Left renal pelvis (tissue), 4 donors: ENCODE measurements at places on chromosomes 7 and 10.

GRCh38 chr7:26376175-26376917 is 84.7 kb downstream of the SNX10 start:
- no peak for DNase-seq

DNA sequence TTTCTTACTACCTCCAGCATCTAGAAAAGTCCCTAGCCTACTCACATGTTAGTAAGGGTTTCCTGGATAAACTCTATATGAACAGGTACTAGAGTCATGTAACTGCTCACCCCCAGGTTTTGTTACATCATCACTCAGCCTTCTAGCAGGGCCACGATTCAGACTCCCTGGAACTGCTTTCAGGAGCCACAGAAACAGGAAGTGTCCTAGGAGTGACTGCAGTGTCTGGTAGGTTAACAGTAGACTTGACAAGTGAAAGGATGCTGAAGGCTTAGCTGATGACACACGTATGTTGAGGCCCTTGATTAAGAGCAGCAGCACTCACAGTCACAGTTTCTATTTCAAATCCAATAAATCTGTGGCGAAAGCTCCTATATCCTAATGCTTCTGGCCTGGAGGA is 101.2 kb downstream of the DNMBP start:
- DNase-seq, result no peak

- DNase-seq, result no peak
These were observed 590.6 kb upstream of the C7orf33 start for GRCh38 chr7:147999962-148000361.

- DNase-seq, result no peak
These were observed 361.4 kb downstream of the KIF20B start for GRCh38 chr10:90062786-90063185.

DNA sequence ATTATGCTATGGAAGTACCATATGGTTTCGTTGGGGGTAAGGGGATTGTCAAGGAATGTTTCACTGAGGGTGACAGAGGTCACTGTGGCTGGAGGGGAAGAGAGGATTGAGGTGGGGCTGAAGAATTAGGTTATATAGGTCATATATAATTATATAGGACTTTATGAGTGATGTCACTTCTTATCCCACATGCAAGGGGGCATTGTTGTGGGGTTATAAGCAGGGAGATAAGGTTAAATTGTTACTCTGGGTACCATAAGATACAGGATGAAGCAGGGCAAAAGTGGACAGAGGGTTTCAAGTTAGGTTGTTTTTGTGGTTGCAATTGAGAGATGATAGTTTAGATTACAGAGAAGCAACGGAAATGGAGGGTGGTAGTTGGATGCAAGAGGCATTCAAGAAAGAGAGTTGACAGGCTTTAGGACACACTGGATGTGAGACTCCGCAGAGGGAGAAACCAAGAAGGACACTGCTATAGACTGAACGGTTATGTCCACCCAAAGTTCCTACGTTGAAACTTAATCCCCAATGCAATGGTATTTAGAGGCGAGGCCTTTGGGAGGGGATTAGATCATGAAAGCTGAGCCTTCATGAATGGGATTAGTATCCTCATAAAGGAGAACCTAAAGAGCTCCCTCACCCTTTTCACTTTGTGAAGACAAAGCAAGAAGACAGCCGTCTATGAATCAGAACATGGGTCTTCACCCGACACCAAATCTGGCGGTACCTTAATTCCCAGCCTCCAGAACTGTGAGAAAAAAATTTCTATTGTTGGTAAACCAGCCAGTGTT is 7.0 kb upstream of the PRR15 start:
- no peak for DNase-seq

DNA sequence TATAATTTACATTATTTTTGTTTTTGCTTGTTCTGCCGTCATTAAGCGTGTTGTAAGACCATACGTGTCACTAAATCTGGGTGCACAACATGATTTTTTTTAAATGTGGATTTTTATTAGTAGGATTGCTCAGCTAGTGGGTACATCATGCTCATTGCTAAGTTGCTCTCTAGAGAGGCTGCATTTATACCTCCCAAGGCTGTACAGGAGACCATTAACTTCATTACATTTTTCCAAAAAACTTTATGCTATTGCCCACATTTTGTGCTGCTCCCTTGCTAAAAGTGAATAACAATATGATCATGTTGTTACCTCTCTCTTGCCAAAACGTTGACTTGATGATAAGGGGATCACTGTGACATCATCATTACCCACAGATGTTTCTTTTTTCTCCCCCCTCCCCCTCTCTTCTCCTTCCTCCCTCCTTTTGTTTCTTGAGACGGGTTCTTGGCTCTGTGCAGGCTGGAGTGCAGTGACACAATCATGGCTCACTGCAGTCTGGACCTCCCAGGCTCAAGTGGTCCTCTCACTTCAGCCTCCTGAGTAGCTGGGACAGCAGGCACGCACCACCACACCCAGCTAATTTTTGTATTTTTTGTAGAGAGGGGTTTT is 65.1 kb downstream of the BMPR1A start:
- DNase-seq, result no peak

GRCh38 chr10:6119423-6119822 is 30.6 kb downstream of the RBM17 start:
- DNase-seq, result no peak

DNA sequence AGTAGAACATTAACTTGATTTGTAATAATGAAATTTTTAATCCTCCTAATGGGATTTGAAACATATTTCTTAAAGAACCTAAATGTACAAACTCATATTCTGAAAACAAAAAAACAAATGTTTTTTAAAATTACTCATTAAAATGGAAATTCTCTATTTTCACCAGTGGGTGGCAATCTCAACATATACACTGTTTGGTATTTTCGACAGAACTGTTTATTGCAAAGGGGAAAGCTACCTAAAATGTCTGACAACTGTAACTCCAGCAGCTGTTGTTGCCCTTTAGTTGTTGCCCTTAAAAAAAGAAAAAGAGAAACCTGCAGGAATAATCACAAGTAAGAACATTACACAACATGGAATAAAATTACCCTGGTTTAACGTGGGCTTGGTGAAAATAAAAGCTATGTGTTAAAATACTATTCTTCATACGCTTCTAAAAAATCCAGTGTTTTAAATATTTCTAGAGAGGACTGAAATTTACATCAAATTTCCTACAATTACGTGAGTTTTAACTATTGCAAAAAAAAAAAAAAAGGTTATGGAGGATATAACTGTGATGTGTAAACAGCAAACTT is 54.5 kb downstream of the COL1A2 start:
- DNase-seq, result no peak

DNA sequence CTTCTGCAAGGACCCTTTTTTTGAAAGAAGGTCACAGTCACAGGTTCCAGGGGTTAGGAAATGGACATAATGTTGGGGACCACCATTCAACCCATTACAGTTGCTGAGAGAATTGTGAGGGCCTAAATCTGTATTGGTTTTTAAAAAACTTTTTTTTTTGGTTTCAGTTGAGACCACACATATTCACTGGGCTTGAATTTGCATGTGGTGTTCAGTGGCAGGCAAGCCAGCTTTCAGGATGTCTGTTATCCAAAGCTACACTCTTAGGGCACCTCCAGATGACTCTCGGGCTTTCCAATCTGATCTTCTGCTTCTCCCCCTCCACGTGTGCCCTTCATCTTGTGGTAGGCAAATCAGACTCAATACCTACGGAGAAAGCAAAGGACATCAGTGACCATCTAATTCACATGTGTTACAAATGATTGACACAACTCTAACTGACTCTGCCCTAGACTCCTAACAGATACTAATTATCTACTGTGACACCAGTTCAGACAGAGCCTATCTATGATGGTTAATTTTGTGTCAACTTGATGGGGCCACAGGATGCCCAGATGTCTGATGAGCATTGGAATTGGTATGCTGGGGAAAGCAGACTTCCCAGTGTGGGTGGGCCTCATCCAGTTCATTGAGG is 93.3 kb upstream of the ELMO1 start:
- no peak for DNase-seq

- no peak for DNase-seq
These were observed 182.2 kb downstream of the CAMK1D start for GRCh38 chr10:12531305-12532220.

DNA sequence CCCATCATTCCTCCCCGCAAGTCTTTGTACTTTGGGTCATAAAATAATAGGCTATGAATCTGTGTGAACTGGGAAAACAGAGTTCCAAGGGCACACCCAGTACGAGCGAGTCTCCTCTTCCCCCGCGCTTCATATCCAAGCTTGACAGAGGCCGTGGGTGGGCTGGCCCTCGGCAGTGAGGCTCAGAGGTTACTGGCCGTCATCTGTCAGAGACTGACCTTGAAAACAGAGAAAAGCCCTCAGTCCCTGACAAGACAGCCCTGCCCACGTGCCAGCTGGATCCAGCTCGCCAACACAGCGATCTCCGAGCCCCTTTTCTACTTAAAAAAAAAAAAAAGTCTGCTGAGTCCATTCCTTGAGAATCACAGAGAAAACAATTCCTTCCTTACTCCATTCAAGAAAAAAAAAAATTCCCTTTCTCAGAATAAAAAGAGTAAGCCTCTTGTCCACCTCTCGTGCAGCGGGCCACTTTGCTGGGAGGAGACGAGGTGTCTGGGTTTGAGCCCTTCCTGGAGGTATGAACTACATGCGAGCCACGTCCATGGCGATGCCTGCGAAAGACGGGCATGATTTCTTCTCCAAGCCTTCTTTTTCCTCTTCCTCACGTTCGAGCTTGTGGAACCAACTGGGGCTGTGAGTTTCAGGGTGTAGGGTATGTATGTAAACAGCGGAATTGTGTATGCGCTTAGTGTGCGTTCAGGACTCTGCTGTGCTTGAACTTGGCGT is 744 bp upstream of the BICC1 start:
- DNase-seq, result no peak

- DNase-seq, result no peak
These were observed 155.6 kb downstream of the PPP1R3A start for GRCh38 chr7:113763226-113763625.

GRCh38 chr10:112815269-112816032 is 134.6 kb upstream of the TCF7L2 start:
- no peak for DNase-seq

- DNase-seq, result no peak
These were observed 258.4 kb upstream of the CACNA2D1 start for GRCh38 chr7:82701949-82702348.

GRCh38 chr10:122310311-122311050 is 39.4 kb downstream of the BTBD16 start:
- DNase-seq, result no peak

DNA sequence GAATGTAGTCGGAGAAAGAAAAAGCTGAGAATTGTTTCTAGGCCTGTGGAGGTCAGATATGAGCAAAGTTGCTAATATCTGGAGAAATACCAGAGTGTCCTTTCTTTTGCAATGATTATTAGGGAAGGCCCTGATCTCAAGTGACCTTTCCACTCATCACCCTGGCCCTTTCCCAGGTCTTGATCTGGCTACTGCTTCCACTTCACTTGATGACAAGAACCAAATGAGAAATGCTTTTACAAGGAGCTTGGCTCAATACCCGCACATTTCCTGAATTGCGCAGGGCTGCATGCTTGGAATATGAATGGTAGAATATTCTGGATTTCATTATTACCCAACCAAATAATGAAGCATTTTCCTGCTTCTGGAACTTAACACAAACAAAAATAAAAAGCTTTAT is 104.6 kb downstream of the ITGB8 start:
- no peak for DNase-seq

DNA sequence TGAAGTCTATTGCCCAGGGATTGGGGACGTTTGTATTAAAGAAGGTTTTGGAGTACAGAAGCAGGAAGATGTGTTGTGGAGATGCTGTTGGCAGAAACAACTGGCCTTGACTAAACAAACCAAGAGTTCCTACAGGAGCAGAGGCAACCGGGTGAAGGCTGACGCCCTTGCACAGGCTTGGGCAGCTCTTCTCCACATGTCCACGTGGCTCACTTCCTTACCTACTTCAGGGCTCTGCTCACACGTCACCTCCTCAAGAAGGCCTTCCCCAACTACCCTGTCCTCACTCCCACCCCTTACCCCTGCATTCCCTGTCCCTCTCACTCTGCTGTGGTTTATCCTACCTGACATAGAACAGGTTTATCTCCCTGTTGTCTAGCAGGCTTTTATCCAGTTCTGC is 59.9 kb upstream of the JAZF1 start:
- DNase-seq, result no peak

DNA sequence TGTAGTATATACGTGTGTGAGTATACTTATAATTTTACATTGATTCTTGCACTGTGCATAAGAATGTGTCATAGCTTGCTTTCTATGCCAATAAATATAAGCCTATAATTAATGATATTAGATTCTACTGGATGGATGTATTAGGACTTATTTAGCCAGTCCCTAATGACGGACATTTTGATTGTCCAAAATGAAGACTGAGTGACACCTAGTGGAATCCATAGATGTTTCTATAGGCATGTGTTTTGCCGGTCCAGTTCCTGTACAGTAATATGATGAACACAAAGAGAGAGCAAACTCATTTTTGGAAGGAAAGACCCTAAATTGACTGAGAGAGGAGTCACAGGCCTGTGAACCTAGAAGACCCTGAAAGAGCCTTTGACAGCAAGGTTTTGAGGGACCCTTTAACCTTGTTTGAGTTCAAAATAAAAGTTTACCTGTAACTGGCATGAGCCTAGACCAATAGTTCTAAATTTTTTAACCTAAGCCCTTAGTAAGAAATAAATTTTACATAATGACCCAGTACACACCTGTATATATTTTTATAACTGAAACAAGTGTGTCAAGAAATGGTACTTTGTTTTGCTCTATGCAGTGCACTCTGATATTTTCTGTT is 42.4 kb upstream of the AGBL3 start:
- DNase-seq, result no peak

DNA sequence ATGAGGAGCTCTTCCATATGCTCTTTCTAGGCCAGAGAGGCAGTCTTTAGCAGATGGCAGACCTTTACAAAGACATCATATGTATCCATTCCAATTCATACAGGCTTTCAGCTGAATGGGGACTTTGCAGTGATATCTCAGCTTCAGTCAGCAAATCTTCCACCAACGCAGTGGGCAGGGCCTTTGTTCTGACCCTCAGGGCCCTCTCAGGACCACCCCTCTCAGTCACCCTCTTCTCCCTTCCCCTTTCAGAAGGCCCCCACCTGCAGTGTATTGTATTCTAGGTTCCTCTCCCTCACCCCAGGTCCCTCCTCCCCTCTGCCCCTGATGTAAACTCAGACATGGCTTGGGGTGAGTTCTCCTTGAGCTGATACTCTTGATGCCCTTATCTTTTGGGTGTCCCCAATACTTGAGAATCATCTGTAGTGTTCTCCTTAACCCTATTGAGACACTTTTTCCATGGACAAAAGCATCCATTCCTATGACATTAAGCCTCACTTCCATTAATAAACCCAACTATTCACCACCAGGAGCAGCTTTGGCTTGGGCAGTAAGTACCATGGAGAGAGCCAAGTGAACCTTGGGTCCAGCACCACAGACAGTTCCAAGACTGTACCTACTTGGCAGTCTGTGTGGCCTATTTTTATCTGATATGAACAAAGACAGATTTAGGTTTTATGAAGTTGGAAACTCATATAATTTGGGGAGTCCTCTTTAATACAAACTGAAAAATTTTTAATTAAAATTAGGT is 62.7 kb downstream of the ADCYAP1R1 start:
- DNase-seq, result no peak
